ENCODE measurements at places on chromosomes 6 and 20.
A peak's percentile ranks its signal among the peaks of the same experiment; 100 is the strongest.

- H3K27me3 ChIP-seq: no peaks in the 10 kb centered on the region
- no peaks in the 10 kb centered on the region for H3K36me3 ChIP-seq
- H3K4me1 ChIP-seq: no peaks in the 10 kb centered on the region
- no peak overlapping the region for H3K4me3 ChIP-seq
These were observed 667.7 kb upstream of the AGPAT4 start for GRCh38 chr6:161941565-161941964.

DNA sequence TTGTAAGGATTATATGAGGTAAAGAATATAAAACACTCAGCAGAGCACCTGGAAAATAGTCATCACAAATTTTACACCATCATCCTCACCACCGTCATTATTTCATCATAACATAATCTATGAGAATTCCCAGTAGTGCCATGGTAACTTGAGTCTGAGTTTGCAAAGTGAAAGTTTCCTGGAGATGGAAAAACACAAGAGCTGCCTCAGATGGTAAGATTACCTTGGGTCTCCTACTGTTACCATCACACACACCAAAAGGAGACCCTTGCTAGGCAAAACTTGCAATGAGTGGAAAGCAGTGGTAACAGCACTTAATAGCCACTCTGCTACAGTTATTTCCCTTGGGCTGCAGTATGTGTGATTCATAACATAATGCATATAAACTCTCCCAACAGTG, 589.8 kb downstream of the RNF144B start:
- DNase-seq: no peak
- no peak overlapping the region for H3K27ac ChIP-seq
- no peaks in the 10 kb centered on the region for H3K36me3 ChIP-seq
- no peaks in the 10 kb centered on the region for H3K27me3 ChIP-seq
- H3K4me1 ChIP-seq: no peaks in the 10 kb centered on the region

GRCh38 chr6:149936743-149937142, 5.1 kb upstream of the ULBP2 start:
- peaks cover 3% of the 10 kb centered on the region for H3K27me3 ChIP-seq
- H3K4me1 ChIP-seq: peaks cover 1% of the 10 kb centered on the region
- DNase-seq: no peak

GRCh38 chr6:122730775-122731386, 48.6 kb upstream of the FABP7 start:
- H3K27me3 ChIP-seq: no peaks in the 10 kb centered on the region
- no peak for DNase-seq
- H3K36me3 ChIP-seq: no peaks in the 10 kb centered on the region
- H3K27ac ChIP-seq: no peak overlapping the region
- no peak overlapping the region for H3K4me3 ChIP-seq

DNA sequence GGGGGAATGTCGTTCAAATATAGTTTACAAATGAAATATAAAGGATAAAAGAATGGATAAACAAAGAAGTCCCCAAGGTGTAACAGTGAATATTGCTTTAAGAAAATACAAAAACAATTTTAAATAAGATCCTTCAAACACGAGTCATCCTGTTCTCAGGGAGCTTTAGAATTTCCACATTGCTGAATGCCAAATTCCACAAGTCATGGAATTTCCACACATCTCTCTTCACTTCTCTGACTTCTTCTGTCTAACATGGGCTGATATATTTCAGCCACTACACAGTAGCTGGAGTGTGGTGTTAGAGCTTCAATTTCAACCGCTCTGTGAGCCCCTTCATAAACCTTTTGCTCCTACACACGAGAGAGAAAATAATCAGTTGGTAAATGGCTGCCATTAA, 28.0 kb downstream of the IL22RA2 start:
- no peak for DNase-seq
- no peaks in the 10 kb centered on the region for H3K36me3 ChIP-seq
- H3K4me3 ChIP-seq: no peak overlapping the region

GRCh38 chr6:4958624-4959023, 45.2 kb downstream of the RPP40 start:
- H3K36me3 ChIP-seq: no peaks in the 10 kb centered on the region
- H3K27ac ChIP-seq: no peak overlapping the region
- H3K4me3 ChIP-seq: no peak overlapping the region
- DNase-seq: no peak
- H3K27me3 ChIP-seq: no peaks in the 10 kb centered on the region

- no peaks in the 10 kb centered on the region for H3K4me1 ChIP-seq
- DNase-seq: no peak
- no peak overlapping the region for H3K27ac ChIP-seq
- H3K4me3 ChIP-seq: no peak overlapping the region
These were observed 123.6 kb downstream of the ATXN1 start for GRCh38 chr6:16637635-16638034.

- H3K36me3 ChIP-seq: no peaks in the 10 kb centered on the region
- H3K4me3 ChIP-seq: no peak overlapping the region
- H3K27ac ChIP-seq: no peak overlapping the region
- no peaks in the 10 kb centered on the region for H3K27me3 ChIP-seq
- no peak for DNase-seq
These were observed 20.5 kb downstream of the CAPN11 start for GRCh38 chr6:44179072-44179536.

- H3K27ac ChIP-seq: no peak overlapping the region
- no peaks in the 10 kb centered on the region for H3K36me3 ChIP-seq
- no peak for DNase-seq
- H3K27me3 ChIP-seq: no peaks in the 10 kb centered on the region
- no peaks in the 10 kb centered on the region for H3K4me1 ChIP-seq
- H3K4me3 ChIP-seq: no peak overlapping the region
These were observed 406.2 kb upstream of the NOX3 start for GRCh38 chr6:155861821-155862220.

- DNase-seq: peak; percentile 37
- peaks cover 24% of the 10 kb centered on the region for H3K4me1 ChIP-seq
- H3K27me3 ChIP-seq: no peaks in the 10 kb centered on the region
- H3K27ac ChIP-seq: no peak within 1 kb of the TSS
- H3K4me3 ChIP-seq: no peak within 1 kb of the TSS
These were observed at the start of gene ANGPT4 for GRCh38 chr20:916125-916799. ANGPT4 (minus strand) TSS chr20:916334; CDS start chr20:916214, 120 bp downstream.

DNA sequence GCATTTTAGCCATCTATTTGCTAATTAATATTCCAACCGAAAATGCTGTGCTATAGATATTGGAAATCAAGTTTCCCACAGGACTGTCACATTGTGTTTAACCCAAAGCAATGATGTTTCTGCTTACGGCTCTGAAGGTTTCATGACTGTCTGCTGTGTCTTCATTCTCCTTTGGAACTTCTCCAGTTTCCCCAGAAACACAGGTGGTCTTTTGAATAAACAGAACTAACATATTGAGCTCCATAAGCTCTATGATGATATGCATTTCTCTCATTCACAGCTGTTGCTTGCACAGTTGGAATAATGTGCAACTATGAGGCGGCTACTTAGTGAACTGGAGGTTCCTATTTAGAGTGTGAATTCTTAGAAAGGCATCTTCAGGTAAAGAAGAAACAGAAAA, 266.0 kb upstream of the ID4 start:
- DNase-seq: no peak
- H3K4me3 ChIP-seq: no peak overlapping the region
- no peaks in the 10 kb centered on the region for H3K36me3 ChIP-seq
- H3K27ac ChIP-seq: no peak overlapping the region
- no peaks in the 10 kb centered on the region for H3K27me3 ChIP-seq

DNA sequence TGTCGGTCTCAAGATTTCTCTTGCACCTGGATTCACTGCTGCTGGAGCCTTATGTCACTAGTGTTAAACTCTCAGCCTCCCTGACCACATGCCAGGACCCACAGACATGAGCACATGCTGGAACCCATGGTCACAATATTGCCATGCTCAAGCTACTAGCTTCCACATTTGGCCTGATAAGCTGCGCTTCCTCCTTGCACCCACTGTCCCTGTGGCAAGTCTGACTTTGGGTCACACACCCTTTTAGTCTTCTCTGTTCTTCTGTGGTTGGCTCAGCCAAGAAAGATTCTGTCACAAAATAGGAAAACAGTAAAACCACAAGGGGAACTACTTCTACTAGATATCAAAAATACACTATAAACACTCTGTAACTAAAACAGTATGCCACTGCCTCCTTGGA, 68.9 kb upstream of the HDAC2 start:
- H3K27me3 ChIP-seq: no peaks in the 10 kb centered on the region
- no peak for DNase-seq
- H3K4me3 ChIP-seq: no peak overlapping the region
- no peaks in the 10 kb centered on the region for H3K36me3 ChIP-seq
- H3K4me1 ChIP-seq: no peaks in the 10 kb centered on the region

- DNase-seq: no peak
- no peaks in the 10 kb centered on the region for H3K27me3 ChIP-seq
- H3K27ac ChIP-seq: no peak overlapping the region
- H3K4me3 ChIP-seq: no peak overlapping the region
- H3K36me3 ChIP-seq: no peaks in the 10 kb centered on the region
These were observed 39.8 kb upstream of the EDN1 start for GRCh38 chr6:12250383-12250770.

DNA sequence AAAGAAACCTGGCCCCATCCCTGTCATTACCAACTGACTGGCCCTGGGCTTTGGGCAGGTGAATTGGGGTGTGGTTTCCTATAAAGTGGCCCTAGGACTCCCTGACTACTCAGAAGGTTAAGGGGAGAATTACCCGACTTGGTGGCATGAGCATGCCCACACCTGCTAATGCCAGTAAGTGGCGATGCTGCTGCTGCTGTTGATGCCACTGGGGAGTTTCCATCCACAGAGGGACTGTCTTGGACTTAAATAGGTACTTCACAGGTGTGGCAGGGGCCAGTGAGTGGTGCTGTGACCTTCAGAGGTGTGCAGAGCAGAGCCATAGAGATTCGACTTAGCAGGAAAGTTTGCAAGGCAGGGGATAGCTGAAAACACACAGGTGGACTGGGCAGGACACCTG, 32.6 kb upstream of the MDFI start:
- DNase-seq: no peak
- no peak overlapping the region for H3K4me3 ChIP-seq
- no peaks in the 10 kb centered on the region for H3K4me1 ChIP-seq
- H3K36me3 ChIP-seq: no peaks in the 10 kb centered on the region
- no peaks in the 10 kb centered on the region for H3K27me3 ChIP-seq

- H3K36me3 ChIP-seq: no peaks in the 10 kb centered on the region
- H3K4me1 ChIP-seq: no peaks in the 10 kb centered on the region
- DNase-seq: no peak
These were observed 18.9 kb downstream of the CDH22 start for GRCh38 chr20:46289432-46289831.

DNA sequence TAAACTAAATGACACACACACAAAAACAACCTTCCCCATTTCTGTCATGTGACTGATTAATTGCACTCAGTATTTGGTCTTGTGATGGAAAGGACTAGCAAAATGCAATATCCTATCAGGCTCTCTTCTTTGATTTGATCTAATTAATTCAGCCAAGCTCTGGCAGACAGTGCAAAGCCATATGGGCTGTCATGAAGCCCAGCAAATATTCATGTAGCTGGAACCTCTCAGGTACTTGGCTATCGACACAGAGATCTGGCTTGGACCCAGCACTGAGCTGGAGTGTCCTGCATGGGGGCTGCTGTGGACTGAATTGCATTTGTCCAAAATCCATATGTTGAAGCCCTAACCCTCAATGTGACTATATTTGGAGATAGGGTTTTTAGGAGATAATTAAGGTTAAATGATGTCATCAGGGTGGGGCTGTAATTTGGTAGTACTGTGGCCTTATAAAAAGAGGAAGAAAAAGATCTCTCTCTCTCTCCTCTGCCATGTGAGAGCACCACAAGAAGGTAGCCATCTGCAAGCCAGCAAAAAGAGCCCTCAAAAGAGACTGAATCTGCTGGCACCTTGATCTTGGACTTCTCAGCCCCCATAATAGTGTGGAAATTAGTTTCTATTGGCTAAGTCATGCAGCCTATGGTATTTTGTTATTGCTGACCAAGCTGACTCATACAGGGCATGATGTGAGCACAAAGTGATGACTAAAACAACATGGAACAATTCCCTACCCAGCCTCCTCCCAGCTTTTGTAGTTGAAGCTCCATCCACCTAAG, 77.1 kb downstream of the STMND1 start:
- H3K4me3 ChIP-seq: no peak overlapping the region
- H3K27ac ChIP-seq: no peak overlapping the region
- H3K4me1 ChIP-seq: no peaks in the 10 kb centered on the region
- H3K36me3 ChIP-seq: no peaks in the 10 kb centered on the region
- H3K27me3 ChIP-seq: no peaks in the 10 kb centered on the region

GRCh38 chr6:108080010-108080780, 5.7 kb upstream of the OSTM1 start:
- H3K36me3 ChIP-seq: no peaks in the 10 kb centered on the region
- no peak overlapping the region for H3K4me3 ChIP-seq
- H3K4me1 ChIP-seq: peaks cover 3% of the 10 kb centered on the region
- H3K27me3 ChIP-seq: no peaks in the 10 kb centered on the region
- no peak overlapping the region for H3K27ac ChIP-seq

DNA sequence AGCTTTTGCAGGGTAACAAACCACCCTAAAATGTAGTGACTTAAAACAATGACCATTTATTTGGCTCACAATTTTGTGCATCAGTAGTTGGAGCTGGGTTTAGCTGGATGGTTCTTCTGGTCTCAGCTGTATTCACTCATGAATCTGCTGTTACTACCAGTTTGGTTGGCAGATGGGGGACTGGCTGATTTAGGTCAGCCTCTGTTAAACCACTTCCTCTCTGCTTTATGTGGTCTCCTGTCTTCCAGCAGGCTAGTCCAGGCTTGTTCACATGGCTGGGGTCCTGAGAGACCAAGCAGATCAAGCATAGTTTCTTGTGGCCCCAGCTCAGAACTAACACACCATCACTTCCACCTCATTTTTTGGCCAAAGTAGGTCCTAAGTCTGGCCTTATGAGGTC, 67.2 kb upstream of the LAMP5 start:
- no peak for DNase-seq
- no peaks in the 10 kb centered on the region for H3K4me1 ChIP-seq
- H3K27me3 ChIP-seq: no peaks in the 10 kb centered on the region
- no peak overlapping the region for H3K27ac ChIP-seq
- H3K36me3 ChIP-seq: no peaks in the 10 kb centered on the region

DNA sequence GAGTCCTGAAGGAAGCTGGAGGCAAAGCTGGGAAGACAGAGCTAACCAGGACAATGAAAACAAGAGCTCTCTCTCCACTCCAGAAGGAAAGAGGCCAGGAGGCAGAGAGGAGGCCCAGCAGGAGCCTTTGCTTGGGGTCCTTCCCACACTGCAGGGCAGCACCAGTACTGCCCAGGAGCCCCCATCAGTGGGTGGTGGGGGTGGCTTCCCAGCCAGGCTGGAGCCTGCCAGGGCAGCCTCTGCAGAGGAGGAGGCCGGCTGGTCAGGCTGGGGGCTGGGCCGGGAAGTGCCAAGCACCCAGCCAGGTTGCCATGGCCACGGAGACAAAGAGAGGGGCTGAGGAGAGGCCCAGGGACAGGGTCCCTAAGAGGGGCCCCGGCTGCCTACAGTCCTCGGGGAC, 33.4 kb downstream of the PREX1 start:
- no peaks in the 10 kb centered on the region for H3K36me3 ChIP-seq
- H3K27me3 ChIP-seq: no peaks in the 10 kb centered on the region
- H3K4me3 ChIP-seq: no peak overlapping the region
- DNase-seq: no peak
- no peak overlapping the region for H3K27ac ChIP-seq
